ENCODE measurements at places on chromosomes 5 and 9.

DNA sequence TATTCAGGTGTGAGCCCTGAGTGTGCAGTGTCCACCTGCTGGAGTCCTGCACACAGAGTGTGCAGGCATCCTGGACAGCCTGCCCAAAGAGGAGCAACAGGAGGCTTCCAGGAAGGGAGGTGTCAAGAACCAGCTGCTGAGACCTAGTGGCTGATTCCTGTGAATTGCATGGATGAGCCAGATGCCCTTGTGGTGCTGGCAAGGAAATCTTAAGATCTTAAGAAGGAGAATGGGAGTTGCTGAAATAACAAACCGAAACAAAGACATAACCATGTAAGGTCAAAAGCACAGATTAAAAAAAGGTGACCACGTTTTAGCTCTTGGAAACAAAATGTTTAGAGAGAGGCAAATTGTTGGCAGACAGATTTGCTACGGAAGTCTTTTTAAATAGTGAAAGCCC, 29.3 kb upstream of the RPS23 start:
- DNase-seq = no peak

DNA sequence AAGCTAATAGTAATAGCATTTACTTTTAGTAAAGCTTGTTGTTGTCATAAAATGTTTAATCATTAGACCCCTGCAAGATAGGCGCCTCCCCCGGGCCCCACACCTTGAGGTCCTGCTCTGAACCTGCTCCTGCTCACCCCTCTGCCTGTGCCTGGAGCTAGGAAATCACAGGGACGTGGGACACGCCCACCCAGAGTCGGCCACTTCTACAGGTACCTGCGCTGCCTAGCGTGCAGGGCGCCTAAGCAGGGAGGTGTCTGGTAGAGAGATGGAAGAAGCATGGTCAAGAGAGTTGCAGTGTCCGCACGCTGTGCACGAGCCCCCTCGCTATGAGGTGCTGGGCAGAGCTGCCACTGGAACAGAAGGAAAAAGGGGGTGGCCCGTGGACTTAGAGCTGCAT, 52.6 kb downstream of the HINT1 start:
- no peak for DNase-seq

DNA sequence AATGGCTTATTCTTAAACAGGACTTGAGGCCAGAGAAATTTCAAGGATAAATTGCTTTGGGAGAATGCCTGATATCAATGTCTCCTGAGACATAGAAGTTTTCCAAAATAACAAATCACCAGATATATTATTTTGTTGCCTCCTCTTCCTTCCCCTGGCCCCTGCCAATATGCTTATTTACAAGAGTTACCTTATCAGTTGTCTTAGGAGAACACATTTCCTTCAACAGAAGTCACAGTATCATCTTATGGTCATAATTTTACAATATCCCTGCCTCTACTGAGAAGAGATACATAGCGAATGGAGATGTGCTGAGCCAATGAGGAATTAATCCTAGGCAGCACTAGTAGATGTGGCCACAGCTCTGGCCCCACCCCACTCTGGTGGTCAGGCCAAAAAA, 43.1 kb downstream of the TMEM252 start:
- no peak for DNase-seq

GRCh38 chr5:140345919-140346347, 470 bp downstream of the HBEGF start:
- DNase-seq = no peak

DNA sequence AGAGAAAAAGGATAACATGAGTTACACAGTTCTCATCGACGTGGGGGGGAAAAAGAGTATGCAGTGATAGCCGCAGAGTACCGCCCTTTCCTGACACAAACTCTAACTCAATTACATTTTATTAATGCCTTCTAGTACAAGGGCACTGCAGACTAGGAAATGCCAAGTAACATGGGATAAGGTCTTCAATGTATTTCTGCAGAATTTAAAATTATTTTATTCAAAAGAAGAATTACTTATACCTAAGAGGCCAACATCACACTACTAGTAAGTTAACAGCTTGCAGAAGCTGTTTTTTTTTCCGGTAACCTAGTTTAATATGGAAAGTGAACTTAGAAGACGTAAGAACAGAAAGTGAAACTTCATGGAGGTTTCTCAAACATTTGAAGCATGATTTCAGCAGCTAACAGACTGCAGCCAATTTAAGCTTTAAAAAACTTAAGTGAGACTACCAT, 3.9 kb downstream of the SETX start:
- DNase-seq = no peak

GRCh38 chr5:165055476-165055875, 1550.1 kb downstream of the MAT2B start:
- no peak for DNase-seq

- DNase-seq = no peak
These were observed 29.3 kb upstream of the AFAP1L1 start for GRCh38 chr5:149242339-149242738.

GRCh38 chr5:142737179-142737578, 33.0 kb upstream of the ARHGAP26 start:
- DNase-seq = no peak

- DNase-seq = no peak
These were observed 15.7 kb downstream of the TMEM171 start for GRCh38 chr5:73136055-73136562.

GRCh38 chr5:56145106-56145505, 88.0 kb downstream of the ANKRD55 start:
- no peak for DNase-seq

GRCh38 chr5:138829341-138829740, 45.8 kb downstream of the LRRTM2 start:
- DNase-seq = no peak

DNA sequence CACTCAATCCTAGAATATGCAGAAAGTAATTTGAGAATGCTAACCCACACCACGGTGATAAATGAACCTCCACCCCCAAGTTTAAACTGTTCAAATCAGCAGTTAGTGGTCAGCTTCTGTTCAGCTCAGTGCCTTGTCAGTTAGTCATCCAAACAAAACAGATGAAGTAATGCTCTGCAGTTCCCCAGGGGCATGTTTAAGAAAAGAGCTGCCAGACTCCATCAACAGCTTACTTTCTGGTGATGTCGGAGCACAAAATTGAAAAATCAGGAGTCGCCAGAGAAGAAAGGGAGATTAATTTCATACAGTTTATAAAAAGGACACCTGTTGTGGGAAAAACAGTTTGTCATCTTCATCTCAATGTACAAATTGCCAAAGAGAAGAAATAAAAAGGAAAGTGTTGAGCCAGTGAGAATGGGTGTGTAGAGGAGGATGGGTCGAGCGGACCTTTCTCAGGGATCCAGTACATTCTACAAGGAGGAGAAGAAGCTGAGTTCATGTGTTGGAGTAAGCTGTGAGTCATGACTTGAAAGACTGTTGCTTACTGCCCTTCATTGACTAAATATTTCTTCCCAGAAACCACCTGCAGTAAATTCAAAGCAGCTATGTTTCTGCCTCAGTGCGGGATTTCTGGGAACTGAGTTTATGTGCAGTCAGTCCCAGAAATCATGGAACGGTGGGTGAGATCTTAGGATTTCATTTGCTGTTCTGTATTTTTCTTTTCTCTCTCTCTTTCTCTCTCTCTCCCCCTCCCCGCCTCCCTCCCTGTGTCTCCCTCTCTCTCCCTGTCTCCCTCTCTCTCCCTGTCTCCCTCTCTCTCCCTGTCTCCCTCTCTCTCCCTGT, 13.7 kb downstream of the TRIO start:
- DNase-seq = no peak

DNA sequence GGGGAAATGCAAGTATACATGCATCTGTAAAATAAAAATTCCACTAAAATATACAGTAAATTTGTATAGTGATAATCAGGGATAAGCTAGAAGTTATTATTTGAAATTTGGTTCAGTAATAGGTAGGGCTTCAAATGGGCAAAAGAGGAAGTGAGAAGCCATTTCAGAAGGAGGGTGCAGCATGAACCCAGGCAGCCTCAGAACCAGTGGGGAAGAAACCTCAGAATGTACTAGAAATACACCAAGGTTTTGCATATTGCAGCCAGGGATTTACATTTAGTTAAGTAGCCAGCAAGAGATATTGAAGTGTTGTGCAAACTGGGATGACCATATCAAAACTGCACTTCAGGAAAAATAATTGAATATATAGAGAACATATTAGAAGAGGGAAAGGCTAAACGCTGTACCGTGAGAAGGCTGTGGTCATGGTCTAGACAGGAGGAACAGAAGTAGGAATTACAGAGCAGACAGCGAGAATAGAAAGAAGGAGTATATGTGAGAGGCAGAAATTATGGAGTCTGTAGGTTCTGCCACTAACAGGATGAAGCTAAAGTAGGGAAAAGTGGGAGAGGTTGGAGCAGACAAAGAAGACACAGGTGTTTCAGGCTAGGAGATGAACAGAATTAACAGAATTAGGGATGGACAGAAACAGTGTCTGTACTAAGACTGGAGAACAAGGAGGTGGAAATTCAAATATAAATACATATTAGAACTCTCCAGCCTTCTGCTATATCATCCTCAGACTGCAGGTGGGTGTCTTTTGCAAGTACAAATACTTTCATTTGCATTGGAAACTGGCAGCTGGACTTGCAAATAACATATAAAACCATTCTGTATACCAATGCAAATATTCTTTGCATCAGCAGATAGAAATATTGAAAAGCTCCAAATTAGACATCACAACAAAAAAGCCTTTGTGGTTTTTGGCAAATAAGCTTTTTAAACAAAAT, 335.6 kb downstream of the ZNF608 start:
- no peak for DNase-seq

- DNase-seq = no peak
These were observed 351.5 kb upstream of the KCNN2 start for GRCh38 chr5:114010362-114010761.

DNA sequence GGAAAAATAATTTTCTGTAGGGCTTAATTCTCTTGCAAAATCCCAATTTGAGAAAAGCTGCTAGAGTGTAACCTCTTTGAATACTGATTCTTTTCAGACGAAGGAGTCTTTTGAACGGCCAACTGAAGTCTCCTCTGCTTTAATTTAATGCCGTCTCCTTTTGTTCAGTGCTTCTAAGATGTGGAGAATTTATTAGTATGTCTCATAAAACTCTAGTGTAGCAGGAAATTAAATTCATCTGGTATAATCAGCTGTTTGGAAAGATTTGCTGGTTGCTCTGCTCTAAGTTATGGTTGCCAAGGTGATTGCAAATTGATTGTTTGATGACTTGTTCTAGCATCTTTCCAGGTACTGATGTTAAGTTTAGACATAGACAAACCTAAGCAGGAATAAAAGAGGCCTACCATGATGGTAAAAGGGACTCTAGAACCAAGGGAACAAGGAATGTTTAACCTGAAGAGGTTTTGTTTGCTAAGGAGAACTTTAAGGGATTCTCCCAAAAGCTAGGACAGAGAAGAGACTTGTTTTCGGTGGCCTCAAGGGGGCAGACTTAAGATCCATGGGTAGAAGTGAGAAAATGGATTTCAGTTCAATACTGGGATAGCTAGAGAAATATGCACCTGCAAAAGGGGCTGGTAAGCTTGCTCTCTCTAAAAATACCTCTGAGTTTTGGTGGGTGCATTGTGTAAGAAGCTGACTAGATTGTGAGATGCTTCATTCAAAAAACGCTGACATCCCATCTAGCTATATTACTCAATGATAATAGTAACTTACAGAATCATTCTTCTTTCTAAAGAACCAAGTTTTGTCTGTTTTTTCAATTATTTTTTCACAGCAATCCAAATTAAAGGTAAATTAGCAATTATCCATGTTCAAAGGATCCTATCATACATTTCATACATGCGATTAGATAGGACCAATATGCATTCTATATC, 5.7 kb upstream of the ADRB2 start:
- DNase-seq = no peak

DNA sequence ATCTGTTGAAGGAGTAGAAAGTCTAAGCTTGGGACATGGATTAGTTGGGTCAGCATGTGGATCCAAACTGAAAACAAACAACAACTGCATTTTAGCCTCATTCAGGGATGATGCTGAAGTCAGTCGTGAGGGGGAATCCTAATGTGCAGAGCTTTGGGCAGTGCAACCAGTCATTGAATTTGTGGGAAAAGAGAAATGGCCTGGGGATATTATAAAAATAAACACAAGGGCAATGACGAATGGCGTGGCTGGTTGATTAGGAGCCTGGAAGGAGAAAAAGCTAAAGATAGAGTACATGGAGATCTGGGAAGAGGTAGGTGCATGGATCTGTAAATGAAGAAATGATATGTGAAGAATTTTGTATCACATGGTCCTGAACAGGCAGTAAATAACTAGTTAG, 477.6 kb downstream of the TLE1 start:
- no peak for DNase-seq

- no peak for DNase-seq
These were observed 8.7 kb downstream of the PPP6C start for GRCh38 chr9:125180876-125181275.

GRCh38 chr5:172110921-172111851, 76.8 kb downstream of the STK10 start:
- DNase-seq = peak; percentile 69

GRCh38 chr9:93108291-93109041, 12.4 kb downstream of the CARD19 start:
- no peak for DNase-seq

DNA sequence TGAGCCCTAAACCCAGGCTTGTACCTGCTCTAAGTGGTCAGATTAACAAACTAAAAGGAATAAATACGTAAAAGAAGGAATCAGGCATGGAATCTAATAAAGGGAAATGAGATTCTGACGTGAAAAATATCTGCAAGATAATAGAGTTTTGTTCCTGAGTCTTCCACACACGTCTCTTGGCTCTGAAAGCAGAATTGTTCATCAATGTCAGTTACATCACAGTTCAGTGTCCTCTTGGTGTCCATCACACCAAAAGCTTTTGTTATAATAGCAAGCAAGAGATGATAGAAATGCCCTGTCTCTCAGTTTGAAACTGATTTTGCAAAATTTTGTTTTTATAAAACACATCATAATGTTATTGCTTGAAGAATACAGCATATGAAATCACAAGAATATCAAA, 34.7 kb upstream of the NMUR2 start:
- DNase-seq = no peak

GRCh38 chr5:98330871-98331270, 442.6 kb upstream of the RGMB start:
- DNase-seq = no peak

DNA sequence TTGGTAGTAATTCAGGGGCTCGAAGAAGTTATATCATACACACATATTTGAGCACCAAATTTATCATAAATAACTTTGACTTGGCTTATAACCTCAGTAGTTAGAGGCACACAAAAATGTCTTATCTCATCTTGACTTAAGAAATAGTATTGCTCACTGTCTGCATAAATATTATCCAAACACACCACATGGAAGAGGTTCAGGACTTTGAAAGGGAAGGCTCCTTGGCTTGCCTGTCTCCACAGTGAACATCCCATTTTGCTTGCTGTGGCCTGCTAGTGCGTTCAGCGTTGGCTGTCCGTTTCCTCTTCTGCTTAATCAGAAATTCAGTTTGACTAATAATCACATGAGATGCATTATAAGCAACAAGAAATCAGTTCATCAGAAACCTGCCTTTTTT, 13.9 kb downstream of the GRXCR2 start:
- DNase-seq = no peak

DNA sequence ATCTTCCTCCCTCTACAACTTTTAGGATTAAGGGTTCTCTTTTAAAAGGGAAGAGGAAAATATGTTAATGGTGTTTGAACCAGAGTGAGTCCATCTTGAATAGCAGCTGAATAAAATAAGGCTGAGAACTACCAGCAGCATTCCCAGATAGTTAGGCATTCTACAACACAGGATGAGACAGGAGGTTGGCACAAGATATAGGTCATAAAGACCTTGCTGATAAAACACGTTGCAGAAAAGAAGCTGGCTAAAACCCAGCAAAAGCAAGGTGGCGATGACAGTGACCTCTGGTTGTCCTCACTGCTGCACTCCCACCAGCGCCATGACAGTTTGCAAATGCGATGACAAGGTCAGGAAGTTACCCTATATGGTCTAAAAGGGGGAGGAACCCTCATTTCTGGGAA, 77.8 kb downstream of the PLK2 start:
- DNase-seq = no peak

Measured in stimulated activated CD4-positive, alpha-beta T cell treated with anti-CD3 and anti-CD28 coated beads, Interleukin-1b, Interleukin-23, amount 100 ng/mL, for 4 hours (primary cell).